NCI-H524 (cell line): ENCODE measurements at places on chromosomes 1 and 21.

- no peak for DNase-seq
These were observed 13.3 kb downstream of the AHCYL1 start for GRCh38 chr1:109997867-109998229.

DNA sequence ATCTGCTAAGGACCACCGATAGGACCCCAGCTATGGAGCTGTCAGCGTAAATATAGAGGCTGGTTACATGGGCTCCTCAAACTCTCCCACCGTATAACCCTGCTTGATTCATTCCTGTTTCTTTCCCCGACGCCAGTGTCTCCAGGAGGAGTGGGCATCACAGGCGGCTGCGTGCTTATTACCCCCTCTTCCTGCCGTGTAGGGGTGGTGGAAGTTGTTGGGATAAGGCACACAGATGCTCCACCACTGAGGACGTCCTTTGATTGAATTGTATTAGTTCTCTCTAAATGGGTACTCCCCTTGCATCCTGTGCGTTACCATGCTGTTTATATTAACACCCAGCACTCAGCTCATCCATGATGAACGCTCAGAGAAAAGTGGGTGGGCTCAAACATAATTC is 104.6 kb downstream of the ZBTB18 start:
- no peak for DNase-seq

DNA sequence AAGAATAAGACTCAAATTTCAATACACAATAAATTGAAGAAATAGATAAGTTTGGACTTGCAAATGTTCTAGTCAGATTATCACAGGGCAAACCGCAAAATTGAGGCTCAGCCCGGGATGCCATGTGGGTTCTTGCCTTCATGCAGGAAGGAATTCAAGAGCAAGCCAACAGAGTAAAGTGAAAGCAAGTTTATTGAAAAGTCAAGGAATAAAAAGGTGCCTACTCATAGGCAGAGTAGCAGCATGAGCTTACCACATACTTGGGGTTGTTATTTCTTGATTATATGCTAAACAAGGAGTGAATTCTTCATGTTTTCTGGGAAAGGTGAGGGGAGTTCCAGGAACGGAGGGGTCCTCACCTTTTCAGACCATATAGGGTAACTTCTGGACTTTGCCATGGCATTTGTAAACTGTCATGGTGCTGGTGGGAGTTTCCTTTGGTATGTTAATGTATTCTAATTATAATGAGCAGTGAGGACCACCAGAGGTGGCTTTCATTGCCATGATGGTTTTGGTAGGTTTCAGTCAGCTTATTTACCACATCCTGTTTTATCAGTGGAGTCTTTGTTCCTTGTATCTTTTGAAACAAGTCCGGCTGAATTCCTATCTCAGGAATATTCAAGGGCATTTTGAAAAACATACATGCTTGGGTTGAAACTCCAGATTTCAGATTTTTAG is 2.0 kb upstream of the OR2AK2 start:
- DNase-seq, result no peak

GRCh38 chr1:230816018-230816417 is 52.3 kb downstream of the C1orf198 start:
- DNase-seq, result no peak

DNA sequence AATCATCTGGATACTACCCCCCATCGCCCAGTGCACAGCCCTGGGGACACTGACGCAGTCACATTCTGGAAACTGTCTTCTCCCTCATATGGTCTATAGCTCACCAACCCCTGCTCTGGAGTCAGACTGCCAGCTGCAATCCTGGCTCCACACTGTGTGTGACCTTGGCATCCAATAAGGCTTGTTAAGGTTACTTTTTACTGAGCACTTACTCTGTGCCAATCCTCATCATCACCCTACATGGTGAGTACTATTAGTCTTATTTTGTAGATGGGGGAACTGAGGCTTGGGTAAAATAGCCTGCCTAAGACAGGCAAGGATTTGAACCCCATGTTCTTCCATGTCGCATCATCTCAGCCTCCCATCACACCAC is 34.9 kb downstream of the AHDC1 start:
- DNase-seq, result no peak

- DNase-seq, result no peak
These were observed 7.3 kb downstream of the GSTM5 start for GRCh38 chr1:109719337-109719837.

- DNase-seq, result no peak
These were observed 50.3 kb upstream of the USP1 start for GRCh38 chr1:62386351-62387121.

- no peak for DNase-seq
These were observed 5.8 kb upstream of the CHI3L2 start for GRCh38 chr1:111221633-111222291.

DNA sequence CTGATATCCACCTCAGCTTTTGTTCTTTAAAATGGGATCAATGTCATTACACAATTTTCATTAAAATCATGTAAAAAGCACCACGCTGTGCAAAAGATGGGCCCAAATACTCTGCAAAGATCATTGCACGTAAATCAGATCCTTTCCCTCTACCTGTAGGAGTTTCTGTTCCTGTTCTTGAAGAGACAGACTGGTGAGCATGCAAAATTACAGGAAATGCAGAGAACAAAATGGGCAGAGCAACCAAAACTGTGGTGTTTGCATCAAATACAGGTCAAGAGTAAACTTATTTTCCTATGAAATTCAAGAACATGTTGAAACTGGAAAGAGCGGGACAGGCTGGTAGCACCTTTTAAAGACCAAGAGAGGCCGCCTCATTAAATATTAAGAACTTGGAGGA is 294.9 kb upstream of the ADGRL2 start:
- no peak for DNase-seq

DNA sequence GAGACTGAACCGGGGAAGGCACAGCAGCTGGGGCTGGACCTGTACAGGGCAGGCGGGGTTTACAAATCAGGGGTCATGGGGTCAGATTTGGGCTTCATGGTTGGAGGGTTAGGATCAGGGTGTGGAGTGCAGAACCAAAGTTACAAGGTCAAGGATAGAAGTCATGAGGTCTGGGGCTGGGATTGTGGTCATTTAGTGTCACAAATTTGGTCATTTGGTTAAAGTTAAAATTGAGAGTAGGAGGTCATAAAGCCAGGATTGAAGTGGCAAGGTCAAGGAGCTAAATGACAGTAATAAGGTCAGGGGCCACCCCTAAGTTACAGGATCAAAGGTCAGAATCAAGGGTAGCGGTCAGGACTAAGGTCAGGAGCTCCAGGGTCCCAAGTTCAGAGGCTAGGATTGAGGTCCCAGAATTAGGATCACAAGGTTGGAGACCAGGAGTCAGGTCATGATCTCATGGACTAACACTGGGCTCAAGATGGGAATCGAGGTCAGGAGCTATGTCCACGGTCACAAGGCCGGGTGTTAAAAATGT is 20.4 kb downstream of the SERINC2 start:
- DNase-seq, result no peak

- no peak for DNase-seq
These were observed 34.5 kb downstream of the ALG6 start for GRCh38 chr1:63401945-63402344.

- no peak for DNase-seq
These were observed 258 bp downstream of the CCT3 start for GRCh38 chr1:156337888-156338179.

- DNase-seq, result no peak
These were observed 49.5 kb upstream of the IFFO2 start for GRCh38 chr1:19006000-19006399.

DNA sequence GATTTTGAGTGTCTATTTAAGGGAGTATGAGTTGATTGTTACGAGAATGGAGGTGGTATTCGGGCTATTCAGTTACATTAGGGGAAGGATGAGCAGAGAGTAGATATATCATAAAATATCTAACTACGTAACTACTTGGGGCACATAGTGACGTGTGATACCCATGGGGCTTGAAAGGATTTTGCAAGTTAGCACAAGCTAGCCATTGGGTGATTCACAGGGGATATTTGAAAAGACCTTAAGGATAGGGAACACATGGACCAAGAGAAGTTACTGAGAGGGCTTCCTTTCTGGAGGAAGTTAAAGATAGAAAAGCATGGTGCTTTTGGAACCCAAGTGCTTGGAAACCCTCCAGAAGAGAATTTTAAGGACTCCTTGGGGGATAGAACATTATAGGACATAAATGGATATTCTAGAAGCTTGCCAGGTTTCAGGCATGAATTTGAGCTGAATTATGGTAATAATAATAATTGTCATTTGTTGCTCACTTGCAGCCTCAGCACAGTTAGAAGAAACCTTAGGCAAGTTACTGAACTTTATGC is 5.4 kb downstream of the DISP1 start:
- no peak for DNase-seq

DNA sequence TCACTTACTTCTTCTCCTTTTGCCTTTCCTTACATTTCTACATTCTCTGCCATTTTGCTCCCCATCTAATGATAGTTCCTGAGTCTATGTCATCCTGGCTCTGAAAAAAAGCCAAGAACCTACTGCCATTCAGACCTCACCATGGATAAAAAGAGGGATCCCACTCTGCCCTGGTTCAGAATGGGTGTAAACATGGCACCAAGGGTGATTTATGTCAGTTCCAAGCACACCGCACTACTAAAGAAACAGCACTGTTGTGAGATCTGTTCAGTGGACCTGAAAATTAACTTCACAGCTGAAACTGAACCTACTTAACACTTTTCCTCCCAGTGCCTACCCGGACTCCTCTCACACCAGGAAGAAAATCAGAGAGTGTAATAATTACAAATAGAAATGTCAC is 72.3 kb upstream of the NTPCR start:
- no peak for DNase-seq
